ENCODE measurements at places on chromosomes 11 and 22.

DNA sequence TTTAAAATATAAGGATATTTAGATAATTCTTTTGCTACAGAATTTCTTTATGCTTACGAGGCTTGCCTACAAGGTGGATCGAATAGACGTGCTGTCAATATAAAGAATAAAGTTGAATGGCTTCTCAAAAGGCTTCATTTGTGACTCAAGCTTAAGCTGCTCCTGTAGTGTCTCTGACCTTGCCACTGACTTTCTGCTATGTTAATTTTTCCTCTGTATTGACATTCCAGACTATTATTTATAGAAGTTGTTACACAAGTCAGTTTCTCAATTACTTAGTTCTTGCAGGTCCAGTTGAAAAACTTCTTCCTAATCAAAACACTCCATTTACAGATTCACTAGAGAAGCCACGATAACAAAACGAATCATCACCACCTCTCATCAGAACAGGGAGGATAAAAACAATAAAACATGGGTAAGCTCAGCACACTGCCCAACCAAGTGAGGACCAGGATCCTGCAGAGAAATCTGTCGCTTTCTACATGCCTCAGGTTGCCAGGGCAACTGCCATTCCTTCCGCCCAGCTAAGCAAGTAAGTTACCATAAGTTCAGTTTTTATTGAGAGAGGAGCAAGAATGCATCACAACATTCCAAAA, 39.0 kb upstream of the CHKA start:
- no peak for DNase-seq

DNA sequence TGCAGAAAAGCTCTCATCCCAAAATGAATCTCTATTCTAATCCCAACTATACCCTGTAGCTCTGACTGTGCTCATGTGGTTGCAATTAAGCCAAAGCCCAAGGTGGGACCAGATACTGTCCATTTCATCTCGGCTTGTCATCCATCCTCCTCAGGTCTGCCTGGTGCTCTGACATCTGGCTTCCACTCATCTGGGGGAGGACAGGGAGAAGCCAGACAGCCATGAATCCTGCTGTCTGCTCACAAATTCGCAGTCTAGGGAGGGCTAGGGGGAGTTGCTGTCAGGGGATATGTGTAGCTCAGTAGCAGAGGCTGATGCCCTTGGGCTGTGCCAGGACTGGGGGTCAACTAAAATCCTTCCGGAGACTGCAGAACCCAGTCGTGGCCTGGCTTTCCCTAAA, 167.1 kb downstream of the ETS1 start:
- no peak for DNase-seq

DNA sequence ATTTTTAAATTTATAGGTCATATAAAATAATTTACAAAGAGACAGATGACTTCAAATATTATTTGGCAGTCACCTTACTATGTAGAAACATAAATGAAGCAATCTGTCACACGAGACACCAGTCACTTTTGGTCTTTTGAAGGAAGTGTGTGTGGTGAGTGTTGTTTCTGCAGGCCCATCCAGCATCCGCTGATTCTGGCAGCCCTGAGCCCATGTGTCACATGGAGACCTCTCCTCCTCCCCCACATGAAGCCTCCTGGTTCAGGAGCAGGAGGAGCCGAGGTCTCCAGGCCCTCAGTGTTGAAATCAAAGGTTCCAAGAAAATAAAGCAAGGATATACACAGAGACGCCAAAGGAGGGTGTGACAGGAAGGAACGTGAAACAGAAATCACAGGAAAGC, 60.1 kb downstream of the ARFGAP3 start:
- no peak for DNase-seq

GRCh38 chr11:70511345-70511744, 113.0 kb downstream of the CTTN start:
- DNase-seq = no peak

DNA sequence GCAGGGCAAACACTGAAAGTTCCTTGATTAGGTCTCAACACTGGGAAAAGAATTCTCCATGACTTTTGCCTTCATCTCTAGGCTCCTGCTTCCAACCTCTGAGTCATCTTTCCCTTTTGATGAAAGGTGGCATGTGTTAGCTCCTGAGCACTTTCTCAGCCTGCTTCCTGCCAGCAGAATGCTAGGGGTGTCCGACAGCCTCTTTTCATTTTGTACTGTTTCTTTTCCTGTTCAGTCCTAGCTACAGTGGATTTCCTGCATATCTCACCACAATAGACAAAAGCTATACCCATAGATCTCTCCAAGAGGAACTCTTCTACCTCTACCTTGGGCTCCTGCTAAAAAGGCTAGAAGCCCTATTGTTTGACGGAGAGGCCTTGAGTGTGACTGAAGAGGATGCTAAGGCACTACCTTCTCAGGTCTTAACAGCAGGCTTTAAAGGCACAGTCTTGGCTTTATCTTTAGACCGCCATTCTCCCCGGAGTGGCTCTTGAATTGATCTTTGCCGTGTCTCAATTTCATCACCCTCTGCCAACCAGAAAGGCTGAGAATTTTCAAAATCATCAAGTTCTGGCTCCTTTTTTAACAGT, 145.5 kb downstream of the RBFOX2 start:
- no peak for DNase-seq

GRCh38 chr11:125083312-125084056, 20.4 kb downstream of the SLC37A2 start:
- DNase-seq = no peak

DNA sequence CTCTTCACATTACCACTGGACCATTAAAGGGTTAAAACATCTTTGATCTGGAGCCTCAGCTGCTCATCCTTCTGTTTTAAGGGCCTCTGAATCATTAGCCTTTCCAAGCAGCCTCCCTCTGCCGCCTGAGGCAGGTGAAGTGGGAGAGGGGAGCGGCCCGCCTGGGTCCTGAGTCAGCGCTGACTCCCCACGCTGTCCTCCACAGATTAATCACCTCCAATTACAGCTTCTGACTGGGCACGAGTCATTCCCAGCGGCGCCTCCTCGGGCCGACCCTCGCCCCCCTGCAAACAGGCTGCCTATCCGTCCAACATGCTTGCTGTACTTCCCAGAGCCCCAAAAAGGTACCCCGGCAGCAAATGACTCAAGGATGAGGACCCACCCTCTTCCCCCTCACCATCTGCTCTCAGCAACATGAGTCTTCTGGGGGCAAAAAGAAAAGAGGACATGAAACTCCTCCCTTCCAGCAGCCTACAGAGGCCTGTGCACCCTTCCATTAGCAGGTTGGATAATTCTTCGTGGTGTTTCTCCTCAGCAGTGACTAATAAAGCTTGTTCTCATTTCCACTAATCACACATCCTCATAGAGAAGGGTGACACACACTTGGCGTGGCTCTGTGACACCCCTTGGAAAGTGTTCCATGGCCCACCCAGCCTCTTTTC, 44.3 kb upstream of the JAM3 start:
- no peak for DNase-seq

DNA sequence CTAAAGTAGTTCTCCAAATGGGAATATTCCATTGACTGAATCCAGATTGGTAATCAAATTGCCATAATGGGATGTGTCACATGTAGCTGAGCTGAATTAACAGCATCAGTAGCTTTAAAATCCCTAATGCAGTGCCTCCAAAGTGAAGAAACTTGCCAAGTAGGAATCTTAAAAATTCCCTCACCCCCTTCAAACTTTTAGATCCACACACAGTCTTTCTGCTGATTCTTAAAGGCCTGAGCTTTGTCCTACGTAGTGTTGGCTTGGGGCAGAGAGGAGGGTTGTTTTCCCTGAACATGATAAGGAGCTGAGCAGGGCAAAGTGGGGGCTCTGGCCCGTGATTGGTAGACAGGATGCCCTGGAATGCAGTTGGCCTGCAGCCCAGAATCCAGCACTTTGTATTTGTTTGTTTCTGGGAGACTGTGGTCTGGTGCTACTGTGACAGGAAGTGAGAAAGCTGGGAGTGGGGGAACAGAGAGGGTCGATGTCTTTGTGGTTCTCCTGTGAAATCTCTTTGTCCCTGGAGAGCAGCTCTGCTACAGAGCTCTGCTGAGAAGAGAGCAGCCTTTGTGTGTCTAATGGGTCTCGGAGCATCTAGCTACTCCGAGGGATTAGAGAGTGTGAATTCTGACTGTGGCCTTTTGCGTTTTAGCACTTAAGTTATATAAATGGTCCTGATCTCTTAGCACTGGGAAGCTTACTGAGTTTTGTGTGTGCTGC, 16.9 kb downstream of the CTNND1 start:
- peak; percentile 94 for DNase-seq

DNA sequence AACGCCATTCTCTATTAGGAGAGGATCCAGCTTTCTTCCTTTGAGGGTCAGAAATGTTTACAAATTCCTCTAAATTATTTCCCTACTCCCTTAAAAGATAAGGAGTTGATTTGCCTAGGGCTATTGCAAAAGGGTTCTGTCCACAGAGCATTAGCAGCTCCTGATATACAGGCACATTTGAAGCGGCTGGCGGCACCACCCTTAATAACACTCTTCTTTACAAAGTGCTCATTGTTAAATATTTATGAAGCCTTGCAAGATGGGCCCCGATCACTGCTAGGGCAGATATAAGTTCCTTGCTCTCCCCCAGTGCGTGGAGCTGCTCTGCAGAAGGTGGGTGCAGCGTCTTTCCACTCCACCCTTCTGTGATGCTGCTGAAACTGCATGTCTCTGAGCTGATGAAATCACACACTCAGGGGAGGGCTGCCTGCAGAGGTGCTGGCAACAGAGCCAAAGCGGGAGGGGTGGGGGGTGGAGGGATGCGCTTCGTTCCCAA, 116.7 kb upstream of the NTM start:
- no peak for DNase-seq
